ENCODE measurements at places on chromosomes 7 and 10. TPM values are rescaled to one million over a fixed set of nuclear protein-coding genes. Genes with fewer than 3 reads are reported as not detected.

DNA sequence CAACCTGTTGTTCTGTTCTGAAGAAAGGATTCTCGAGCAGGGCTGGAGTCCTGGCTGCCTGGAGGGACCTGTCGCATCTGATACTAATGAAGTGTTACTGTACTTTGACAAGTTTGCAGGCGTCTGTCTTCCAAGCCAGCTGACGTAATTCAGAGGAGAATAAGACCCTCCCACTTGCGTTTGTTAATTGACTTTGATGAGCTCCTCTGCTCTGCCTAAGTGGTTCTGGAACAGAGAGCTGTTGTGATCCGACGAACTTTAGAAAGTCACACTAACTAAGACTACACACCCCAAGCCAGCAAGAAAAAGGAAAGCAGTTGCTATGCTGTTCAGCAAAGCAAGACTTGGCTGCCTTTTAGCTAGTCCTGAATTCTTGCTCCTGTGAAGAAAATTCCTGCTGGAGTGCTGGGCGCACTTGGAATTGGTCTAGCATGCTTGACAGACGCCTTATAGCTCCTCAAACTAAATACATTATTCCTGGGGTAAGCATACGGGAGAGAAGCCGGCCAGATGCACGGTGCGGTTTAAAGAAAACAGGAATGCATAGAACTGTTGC, 200.3 kb downstream of the CACNB2 start:
- no peak for DNase-seq

DNA sequence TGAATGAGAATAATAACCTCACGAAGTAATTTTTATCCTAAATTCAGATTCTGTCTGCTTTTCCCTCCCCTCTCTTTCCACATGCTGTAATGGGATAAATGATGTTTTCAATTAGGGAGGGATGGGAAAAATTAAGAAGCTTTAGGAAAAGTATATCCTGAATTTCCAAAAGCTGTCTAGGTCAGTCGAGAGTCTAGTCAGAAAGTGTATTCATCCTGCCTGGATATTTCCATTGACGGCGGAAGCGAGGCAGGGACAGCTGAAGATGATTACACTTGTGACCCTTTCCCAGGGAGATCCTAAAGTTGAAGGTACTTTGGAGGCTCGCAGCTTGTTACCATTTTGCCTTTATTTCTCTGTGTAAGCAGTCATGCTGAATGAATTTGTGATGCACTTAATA, 204.1 kb downstream of the ZNF365 start:
- DNase-seq = no peak

DNA sequence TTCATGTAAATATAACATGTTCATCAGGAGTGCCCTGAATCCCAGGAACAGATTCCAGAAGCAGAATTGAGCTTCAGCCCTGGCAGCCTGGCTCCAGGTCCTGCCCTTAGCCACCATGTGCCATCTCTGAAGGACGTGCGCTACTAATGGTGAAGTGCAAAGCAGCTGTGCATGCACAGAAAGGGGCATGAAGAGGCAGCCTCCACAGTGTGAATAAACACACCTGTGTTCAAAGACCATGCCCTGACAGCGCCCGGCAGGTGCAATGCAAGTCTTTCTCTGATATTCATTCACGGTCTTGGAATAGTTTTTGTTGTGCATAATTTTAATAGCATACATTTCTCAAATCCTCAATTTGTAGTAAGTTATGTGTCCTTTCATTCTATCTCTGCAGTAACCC, 250.4 kb upstream of the TCERG1L start:
- no peak for DNase-seq

Gene UPK3BL2
- 0.30 TPM for polyA plus RNA-seq

Gene ECHDC3
- polyA plus RNA-seq = 14.8 TPM

Gene ANKRD61
- not detected for polyA plus RNA-seq

Gene MCM10
- not detected for polyA plus RNA-seq

All from CD14-positive monocyte (primary cell).